NCI-H1436 treated with DMSO at 0.1 percent for 48 hours (cell line): ENCODE measurements at places on chromosomes 7 and 10.

- DNase-seq = no peak
These were observed at the start of gene SPAG6 for GRCh38 chr10:22345301-22346095. TSS of gene SPAG6 (plus strand) at chr10:22345496. CDS start at chr10:22345612, 116 bp downstream.

GRCh38 chr7:33959676-33960075, 54.3 kb downstream of the BMPER start:
- no peak for DNase-seq

DNA sequence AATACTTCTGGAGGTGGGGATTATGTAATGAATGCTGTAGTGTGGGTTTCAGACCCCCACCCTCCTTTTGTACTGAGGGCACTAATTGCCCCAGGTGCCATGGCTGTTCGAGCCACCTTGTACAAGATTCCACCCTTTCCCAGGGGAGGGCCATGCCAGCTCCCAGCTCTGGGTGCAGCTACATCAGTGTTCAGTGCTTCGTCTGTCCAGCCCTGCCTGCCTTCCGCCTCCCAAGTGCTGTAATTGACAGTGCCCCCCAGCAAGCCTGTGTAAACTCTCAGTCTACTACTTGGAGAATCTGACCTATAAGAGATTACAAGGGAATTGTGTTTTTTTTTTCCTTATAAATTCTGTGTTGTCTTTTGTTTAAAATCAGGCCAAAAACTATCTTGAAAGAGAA, 33.0 kb downstream of the GTF2I start:
- no peak for DNase-seq

DNA sequence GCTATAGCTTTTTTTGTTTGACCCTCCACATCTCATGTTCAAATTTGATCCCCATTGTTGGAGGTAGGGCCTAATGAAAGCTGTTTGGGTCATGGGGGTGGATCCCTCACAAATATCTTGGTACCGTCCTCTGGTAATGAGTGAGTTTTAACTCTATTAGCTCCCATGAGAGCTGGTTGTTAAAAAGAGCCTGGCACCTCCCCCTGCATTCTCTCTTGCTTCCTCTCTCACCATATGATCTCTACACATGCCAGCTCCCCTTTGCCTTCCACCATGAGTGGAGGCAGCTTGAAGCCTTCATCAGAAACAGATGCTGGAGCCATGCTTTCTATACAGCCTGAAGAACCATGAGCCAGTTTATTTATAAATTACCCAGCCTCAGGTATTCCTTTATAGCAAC, 43.0 kb upstream of the IMMP2L start:
- no peak for DNase-seq

DNA sequence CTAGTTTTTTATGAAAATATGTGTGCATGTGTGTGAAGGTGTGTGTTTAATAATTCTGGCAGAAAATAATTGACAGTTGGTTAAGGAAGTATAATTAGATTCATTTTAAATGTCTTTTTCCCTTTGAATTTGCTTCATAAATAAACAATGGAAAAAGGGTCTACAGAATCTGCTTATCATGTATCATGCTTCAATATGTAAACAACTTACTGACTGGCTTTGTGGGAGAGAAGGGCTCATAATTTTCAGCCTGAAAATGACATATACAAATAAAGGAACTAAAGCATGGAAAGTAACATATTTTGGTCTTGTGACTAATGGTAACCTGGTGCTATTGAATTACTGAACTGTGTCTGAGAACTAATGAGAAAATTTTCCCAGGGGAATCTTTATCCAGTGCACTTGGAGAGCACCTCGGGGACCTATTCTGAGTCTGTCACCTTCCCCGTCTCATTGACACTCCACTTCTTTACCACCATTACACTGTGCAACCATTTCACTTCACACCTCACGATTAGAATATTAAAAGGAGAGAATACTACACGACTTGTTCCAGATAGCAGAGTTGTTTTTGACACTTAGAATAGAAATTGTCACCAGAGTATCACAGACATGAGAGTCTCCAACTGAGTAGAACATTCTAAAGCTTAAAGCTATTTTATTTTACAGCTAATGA, 298.6 kb downstream of the TFEC start:
- peak; percentile 85 for DNase-seq

DNA sequence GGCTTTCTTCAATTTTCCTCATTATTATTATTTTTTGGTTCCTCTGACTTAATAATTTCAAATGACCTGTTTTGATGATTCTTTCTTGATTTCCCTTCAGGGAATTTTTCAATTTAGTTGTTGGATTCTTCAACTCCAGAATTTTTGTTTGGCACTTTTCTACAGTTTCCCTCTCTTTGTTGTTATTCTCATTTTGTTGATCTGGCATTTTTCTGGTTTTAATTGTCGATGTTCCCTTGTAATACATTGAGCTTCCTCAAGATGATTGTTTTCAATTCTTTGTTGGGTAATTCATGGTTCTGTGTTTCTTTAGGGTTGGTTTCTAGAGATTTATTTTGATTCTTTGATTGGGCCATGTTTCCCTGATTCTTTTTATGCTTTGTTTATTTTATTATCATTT, 67.8 kb upstream of the DNAJC1 start:
- DNase-seq = no peak

GRCh38 chr7:85025312-85025756, 161.5 kb downstream of the SEMA3D start:
- no peak for DNase-seq

- no peak for DNase-seq
These were observed 117.5 kb downstream of the PARD3 start for GRCh38 chr10:34697351-34698247.

DNA sequence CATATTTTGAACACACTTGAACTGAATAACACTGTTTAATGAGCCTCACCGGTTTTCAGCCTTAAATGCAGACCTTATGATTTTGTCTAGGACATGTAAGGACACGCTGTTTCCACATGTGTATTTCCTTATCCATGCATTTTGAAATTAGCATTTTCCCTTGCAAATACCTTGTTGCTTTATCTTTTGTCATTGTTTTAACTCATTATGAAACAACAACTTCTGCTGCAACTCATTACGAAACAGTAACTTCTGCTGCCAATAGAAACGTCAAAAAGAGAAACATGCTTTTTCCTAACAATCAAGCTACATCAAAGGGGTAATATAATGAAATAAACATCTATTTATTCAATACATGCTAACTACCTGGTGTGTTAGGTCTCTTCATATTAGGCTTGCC, 322.0 kb downstream of the AGMO start:
- no peak for DNase-seq

- DNase-seq = no peak
These were observed 230.3 kb upstream of the MEOX2 start for GRCh38 chr7:15916681-15917380.

- peak; percentile 73 for DNase-seq
These were observed 432.2 kb downstream of the DPP6 start for GRCh38 chr7:154484406-154484805.

- no peak for DNase-seq
These were observed 63.7 kb upstream of the CREB5 start for GRCh38 chr7:28348636-28349035.

GRCh38 chr7:129160161-129160905, 15.8 kb downstream of the TSPAN33 start:
- DNase-seq = no peak

- no peak for DNase-seq
These were observed 68.7 kb downstream of the VWA2 start for GRCh38 chr10:114307731-114308130.

GRCh38 chr7:1694611-1695511, 24.8 kb downstream of the ELFN1 start:
- no peak for DNase-seq

DNA sequence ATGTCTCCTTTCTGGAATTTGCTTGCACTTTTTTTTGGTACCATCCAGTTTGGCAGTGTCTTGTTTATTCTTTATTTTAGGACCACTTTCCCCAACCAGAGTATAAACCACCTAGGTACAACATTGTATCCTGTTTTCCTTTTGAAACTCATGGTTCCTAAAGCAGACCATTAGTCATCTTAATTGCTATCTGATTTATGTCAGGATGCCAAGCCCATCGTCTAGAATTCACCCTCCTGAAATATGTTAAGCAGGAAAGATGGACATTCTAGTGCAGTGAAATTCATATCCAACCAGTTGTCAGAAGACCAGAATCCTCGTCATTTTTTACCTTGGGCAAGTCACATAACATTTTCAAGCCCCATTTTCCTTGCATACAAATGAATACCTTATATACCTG, 223.6 kb upstream of the KMT2E start:
- DNase-seq = no peak

DNA sequence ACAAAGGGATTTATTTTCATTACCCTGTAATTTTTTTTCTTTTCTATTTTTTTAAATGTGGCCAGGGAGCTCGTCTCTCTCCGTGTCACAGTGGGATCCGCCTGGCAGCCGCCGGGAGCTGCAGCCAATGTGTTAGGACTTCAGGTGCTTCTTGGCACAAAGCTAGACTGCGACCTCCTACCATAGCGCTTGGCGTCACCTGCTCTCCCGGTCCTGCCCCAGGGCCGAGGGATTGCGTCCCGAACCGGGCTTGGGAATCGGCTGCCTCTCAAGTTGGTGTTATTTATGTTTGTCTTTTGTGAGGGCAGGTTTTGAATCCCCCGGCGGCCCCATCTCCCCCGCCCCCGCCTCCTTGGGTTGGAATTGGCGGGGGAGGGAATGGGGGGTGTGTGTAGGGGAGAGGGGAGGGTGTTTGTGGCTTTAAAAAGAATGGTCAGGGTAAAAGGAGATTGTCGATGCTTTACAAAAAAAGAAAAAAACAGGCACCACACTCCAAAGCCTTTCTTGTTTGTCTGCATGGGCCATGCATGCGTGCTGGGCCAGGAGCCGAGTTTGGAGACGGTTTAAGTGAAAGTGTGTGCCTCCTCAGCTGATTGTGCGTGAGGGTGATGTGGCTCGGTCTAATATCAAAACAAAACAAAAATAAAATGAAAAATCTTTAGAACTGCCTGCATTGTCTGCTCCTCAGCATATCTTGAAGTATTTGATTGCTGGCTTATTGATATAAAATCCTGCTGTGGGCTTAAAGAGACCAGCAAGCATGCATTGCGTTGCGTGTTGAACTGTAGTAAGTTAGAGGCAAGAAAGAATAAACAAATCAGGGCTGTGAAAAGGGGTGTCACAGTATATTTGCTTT, 1.2 kb downstream of the PPP1R9A start:
- no peak for DNase-seq

DNA sequence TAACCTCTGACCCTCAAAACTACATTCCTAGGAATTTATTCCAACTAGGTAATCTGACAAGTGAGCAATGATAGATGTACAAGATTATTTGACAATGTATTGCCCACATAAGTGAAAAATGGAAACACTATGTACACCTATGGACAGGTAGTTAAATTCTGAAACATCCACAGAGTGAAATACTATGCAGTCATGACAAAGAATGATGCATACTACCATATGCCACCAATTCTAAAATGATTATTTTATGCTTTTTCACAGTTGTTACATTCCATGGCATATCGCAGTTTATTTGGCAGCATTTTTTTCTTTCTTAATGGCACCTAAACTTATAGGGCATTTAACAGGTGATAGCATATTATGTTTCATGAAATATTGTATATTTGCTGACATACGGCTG, 20.1 kb upstream of the TNPO3 start:
- DNase-seq = no peak

DNA sequence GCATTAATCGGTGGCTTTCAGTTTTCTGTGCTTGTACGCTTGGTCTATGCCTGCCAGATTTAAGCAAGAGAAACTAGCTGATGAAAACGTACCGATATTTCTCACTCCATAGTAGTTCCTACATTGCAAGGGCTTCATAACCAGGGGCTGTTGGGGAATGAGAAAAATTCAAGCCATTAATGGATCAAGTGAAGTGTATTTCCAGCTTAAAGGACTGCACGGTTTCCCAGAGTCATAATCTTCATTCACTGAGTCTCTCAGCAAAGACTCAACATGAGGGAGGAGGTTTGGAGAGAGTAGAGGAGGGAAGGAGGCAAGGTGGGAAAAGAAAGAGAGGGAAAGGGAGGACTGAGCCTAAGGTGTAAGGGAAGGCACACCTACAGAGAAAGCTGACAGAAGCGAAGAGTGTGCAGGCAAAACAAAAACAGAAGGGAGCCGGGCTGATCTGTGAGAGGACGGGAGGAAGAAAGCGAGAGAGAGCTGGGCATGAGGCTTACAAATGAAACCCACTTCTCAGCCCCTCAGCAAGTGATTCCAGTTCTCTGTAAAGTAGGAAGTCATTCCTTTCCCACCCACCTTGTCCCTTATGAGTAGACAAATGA, 625 bp downstream of the GIMAP2 start:
- no peak for DNase-seq

- no peak for DNase-seq
These were observed 169.3 kb downstream of the ADRA2A start for GRCh38 chr10:111246136-111246535.

- no peak for DNase-seq
These were observed 751.8 kb downstream of the KCNMA1 start for GRCh38 chr10:76885816-76886215.

DNA sequence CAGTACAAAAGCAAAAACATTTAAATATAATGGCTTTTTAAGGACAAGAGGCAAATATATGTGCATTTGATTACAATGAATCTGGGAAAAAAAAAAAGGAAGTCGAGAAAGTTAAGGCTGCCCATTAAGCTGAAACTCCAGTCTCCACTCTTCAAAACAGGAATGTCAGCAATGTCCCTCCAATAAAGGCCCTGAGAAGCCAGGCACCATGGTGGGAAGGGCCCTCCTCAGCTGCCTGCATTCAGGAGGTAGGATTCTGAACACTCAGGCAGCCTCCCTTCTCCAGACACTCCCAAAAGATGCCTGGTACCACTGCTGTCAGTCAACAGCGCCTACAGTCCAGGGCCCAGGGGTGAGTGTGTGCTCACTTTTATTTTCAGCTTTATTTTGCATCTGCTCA, 121.3 kb upstream of the MGMT start:
- no peak for DNase-seq

DNA sequence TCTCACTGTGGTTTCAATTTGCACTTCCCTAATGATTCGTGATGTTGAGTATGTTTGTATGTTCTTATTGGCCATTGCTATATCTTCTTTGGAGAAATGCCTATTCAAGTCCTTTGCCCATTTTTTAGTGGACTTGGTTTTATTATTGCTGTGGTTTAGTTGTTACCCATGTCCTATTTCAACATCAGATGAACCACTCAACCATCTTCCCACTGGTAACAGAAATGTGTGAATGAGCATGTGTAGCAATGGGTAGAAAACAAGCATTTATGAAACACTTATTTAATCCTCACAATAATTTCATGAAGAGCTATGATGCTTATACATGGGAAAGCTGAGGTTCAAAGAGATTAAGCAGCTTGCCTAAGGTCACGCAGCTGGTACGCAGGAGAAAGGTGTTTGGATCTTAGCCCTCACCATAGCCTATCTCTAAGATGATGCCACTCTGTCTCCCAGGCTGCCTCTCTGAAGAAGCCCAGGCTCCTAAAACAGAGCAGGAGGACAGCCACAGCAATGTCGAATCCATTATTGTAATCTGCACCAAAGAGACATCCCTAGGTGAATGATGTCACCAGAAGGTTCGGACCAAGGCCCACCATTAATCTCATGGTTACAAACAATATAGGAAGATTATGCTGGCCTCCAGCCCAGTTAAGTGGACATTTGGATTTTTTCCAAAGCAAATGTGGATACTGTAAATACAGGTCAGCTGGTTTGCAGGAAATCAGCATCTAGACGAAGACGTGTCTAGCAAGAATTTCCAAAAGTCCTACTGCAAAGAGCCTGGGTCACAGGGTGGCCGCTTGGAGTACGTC, 447.6 kb upstream of the ZMIZ1 start:
- DNase-seq = no peak

- DNase-seq = no peak
These were observed 74.4 kb upstream of the PAX2 start for GRCh38 chr10:100670828-100671479.

- no peak for DNase-seq
These were observed 15.8 kb downstream of the BTBD16 start for GRCh38 chr10:122286867-122287266.
